Right ventricle myocardium inferior (tissue), 1 donor: ENCODE measurements at places on chromosomes 6 and 20. TPM values are rescaled to one million over a fixed set of nuclear protein-coding genes. Genes with fewer than 3 reads are reported as not detected.

DNA sequence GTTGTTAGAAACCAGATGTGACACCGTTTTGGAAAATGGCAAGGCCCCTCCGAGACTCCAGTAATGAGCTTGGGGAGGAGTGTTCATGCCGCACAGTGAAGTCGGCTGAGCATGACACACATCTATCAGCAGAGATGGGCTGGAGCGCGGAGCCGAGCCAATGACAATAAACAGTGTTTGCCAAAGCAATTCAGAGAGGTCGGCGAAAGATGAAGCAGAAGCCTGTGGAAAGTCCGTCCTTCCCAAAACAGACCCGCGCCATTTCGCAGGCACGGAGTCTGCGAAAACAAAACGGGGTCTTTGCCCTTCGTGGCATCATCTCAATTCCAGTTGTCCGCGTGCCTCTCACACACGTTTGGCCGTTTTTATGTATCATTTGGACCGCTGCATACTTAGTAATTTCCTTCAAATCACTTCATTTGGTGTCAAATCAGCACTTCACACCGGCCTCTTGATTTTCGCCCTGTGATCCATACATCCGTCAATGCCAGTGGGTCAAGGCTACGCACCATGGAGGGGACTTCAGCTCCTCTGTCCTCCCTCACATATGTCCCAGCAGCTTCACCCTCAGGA lies 71.3 kb downstream of the SULF2 start:
- DNase-seq, result no peak

DNA sequence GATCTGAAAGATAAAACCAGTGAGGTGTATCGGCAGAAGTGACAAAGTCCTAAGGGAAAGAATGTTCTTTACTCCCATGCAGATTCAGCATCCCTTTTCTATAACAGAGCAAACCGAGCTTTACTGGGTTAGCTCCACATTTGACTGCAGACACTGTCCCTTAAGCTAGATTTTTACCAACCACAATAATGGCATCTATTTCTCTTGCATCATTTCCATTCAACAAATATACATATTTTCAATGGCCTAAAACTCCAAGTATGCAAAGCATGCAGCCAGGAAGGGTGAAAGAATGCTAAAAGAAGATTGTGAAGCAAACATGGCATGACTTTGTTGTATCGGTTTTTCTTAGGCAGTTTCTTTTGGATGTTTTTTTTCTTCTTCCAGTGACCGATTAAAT lies 255.4 kb downstream of the OGFRL1 start:
- DNase-seq, result no peak

DNA sequence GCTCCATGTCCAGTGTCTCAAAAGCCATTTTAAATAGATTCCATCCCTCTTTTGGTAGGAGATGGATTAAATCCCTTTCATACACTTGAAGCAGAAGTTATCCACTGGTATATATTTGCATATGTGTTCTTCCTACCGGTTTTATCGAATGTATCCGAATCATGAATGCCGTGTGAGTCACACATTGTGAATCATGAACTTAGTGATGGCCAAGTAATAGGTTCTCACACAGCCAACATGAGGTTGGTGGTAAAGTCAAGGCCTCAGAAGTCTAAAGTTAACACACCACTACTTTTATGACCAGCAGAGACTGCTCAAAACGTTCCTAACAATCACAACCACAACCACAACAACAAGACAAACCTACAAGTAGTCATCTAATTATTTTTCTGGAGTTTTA lies 345.5 kb downstream of the THBS2 start:
- no peak for DNase-seq

DNA sequence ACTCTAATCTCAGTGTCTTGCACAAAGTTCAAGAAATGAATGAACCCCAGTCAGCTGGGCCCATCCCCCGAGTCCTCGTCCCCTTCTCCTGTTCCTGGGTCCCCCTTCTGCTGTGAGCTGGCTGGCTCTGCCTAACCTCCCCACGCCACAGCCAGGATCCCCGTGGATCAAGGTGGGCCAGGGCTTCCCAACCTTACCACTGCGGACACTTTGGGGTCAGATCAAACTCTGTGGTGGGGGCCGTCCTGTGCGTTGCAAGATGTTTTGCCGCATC lies 116.2 kb downstream of the SULF2 start:
- DNase-seq, result no peak

- DNase-seq, result no peak
Measured at GRCh38 chr20:48456366-48457192, 371.2 kb downstream of the PREX1 start.

DNA sequence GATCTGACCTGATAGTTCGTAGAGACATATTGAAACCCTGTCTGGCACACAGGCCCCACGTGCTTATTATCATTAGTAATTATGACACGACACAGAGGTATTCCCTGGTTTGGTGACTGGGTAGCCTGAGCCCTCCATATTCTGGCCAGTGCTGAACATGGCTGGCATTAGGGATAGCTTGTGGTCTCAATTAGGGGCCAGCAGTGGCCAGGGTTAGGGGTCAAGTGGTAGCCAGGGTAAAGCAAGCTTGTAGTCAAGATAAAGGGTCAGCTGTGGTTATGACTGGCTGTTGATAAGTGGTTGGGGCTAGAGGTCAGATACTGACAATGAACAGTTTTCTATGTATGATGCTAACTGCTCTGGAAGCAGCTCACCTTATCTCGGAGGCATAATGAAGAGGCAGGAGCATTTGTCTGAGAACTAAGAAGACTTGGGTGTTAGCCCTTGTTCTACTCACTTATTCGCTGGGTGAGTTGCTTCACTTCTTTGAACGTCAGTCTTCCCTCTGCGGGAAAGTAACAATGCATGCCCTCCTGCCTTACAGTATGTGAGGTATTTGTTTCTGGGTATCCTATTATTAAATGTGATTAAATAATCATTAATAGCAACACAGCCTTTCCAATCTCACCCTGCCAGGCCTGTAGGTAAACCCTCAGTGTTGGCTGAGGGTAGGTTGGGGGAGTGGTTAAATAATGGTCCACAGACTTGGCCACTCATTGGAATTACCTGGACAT lies 66.7 kb downstream of the VEGFA start:
- no peak for DNase-seq

HLA-DPB1 gene
- total RNA-seq, result 38.4 TPM

BANF2 gene
- total RNA-seq, result not detected

DNA sequence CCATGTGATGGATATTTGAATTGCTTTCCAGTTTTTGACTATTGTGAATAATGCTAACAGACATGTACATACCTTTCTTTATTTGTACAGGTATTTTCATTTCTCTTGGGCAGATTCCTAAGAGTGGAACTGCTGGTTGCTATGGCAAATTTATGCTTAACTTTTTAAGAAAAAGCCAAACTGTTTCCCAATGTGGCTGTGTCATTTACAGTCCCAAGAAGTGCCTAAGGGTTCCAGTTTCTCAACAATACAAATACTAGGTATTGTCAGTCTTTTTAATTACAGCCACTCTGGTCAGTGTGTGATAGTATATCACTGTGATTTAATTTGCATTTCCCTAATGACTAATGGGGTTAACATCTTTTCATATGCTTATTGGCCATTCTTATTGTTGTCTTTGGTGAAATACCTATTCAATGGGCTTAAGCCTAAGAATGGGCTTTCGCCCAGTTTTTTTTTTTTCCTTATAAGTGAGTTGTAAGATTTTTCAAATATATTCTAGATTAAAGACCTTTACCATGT lies 10.3 kb downstream of the REPS1 start:
- DNase-seq, result no peak

DNA sequence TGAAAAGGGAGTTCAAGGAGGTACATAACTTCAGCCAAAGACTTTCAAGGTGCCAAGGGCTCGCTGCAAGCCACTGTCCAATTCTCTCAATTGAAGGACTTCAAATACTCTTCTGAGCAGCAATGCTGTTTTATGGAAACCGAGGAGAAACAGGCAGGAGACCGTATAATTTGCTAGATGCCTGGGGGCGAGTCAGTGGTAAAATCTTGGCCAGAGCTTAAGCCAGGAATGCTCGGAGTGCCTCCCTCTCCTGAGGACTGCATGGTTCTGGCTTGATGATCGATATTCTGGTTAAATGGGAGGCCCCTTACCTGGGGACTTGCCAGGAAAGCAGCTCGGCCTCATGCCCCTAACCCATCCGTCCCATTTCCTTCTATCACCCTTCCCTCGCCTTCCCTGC lies 35.8 kb upstream of the NOP56 start:
- no peak for DNase-seq

GRCh38 chr6:36668591-36668990 lies 9.9 kb upstream of the CDKN1A start:
- DNase-seq, result no peak

RAB44 gene
- 0.08 TPM for total RNA-seq

MAP7 gene
- 3.2 TPM for total RNA-seq

HLA-DRB1 gene
- total RNA-seq, result 32.4 TPM

SGK2 gene
- 1.1 TPM for total RNA-seq

DNA sequence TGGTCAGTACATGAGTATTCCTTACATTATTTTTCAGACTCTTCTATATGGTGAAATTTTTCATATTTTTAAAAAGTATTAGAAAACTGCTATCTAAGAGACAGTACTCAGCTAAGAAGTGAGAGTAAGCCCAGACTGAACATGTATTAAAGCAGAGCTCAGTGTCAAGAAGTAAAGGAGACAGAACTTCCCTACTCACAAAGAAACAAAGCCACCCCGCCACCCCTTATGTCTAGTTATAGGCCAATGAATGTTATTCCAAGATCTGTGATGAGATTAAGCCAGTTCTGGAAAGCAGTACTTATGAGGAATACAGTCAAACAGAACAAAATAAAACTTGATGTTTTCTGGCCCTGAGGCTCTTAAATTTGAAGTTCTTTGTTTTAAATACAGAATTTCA lies 114.5 kb downstream of the RNGTT start:
- DNase-seq, result no peak

GRCh38 chr20:32894026-32894483 lies 35.3 kb downstream of the EFCAB8 start:
- DNase-seq, result peak; percentile 66

- no peak for DNase-seq
Measured at GRCh38 chr6:128874863-128875262, 8.1 kb upstream of the LAMA2 start.

C6orf118 gene
- total RNA-seq, result not detected

GLP1R gene
- total RNA-seq, result 6.8 TPM

PEX3 gene
- total RNA-seq, result 19.9 TPM

DNA sequence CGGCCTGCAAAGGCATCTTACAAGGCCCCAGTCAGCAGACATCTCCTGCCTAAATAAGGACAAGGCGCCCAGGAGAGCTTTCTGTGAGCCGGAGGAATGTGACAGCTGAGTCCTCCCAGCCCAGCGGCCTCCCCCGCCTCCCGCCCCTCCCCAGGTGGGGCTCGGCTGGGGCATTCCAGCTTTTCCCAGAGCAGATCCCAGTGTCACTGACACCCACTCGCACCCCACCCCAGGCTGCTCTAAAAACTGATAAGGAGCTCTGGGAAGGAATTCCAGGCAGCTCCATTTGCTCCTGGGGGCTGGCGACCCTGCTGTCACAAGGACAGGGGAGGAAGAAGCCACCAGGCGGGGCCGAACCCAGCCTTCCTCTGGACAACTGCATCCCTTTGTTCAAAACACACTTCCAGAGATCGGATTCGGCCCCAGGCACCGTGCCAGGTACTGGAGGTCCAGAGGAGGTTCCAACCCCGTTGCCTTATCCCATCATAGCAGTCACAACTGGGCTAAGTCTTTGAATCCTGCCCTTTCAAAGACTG lies 49.7 kb downstream of the JPH2 start:
- DNase-seq, result peak; percentile 72

DNA sequence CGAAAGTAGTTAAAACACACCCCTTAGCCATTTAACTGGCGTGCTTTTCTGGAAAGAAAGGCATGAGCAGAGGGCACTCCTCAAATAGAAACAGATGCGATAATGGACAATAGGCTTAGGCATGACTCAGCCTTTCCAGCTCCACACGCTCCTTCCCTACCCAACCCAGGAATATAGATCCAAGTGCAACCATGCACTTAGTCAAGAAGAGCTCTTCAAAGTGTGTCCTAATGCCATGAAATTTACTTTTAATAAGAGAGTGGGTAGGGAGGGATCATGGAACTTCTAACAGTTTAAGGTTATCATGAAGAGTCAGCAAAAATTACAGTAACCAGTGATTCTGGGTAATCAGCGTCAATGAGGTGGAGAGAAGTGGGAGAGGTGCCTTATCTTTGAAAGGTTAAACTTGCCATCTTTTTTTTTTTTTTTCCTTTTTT lies 2.4 kb upstream of the EFHC1 start:
- DNase-seq, result no peak

- no peak for DNase-seq
Measured at GRCh38 chr6:156410649-156411048, 366.5 kb upstream of the ARID1B start.

DNA sequence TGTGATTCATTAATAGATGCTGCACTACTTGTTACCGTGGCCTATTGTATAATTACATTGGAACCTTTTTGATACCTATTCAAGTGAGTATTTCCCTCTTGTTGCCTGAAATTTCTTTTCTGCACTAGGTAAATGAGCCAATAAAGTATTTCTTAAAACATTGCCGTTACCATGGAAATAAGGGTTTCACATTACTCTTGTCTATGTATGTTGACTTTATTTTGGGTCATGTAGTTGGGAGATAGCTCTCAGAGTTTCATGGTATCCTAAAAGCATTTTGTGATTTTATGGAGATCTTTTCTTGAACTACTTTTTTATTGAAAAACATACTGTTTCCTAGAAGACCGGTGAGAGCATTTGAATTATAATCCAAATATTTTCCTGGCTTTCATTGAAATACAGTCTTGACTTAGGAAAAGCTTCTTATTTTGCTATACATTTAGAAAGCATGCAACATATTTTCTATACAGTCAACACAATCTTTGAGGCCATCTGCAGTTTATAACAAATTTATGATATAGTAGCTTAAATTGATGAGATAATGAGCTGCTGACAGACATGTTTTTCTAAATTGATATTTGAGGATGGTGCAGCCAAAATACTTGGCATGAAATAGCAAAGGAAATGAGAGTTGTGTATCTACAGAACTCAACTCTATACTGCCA lies 650.4 kb downstream of the RFPL4B start:
- DNase-seq, result no peak

DYNLT1 gene
- 145 TPM for total RNA-seq

- no peak for DNase-seq
Measured at GRCh38 chr20:54091120-54091480, 20.7 kb upstream of the BCAS1 start.

DNA sequence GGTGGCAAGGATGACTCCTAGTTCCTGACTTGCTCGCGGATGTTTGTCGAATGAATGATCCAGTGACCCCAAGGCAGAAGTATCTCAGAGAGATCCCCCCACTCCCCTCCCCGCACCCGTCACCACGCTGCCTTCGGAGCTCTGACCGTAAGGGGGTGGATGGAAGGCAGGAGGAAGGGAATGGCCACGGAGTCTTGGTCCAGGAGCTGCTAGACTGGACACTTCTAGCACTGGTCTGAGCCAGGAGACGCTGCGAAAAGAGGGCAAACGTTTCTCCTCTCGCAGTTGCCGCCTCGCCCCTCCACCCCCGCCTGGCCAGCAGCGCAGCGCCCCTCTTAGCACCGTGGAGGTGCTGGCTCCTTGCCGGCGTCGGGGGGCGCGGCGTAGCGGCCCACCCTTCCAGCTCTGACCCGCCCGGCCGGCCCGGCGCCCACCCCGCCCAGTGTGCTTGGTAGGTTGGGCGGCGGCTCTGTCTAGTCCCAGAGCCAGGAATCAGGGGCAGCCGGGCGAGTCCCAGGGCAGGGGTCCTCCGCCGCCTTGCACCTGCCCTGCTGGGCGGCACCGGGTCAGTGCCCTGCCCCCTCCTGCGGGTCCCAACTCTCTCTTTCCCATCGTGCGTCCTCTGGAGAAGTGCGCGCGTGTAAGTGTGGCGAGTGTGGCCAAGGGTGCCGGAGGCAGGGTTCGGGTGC lies 2.4 kb upstream of the DBNDD2 start:
- no peak for DNase-seq

CST1 gene
- total RNA-seq, result not detected

KCNS1 gene
- not detected for total RNA-seq

GABRR1 gene
- not detected for total RNA-seq
